ENCODE measurements at places on chromosomes 6 and 20.
A peak's percentile ranks its signal among the peaks of the same experiment; 100 is the strongest.

- DNase-seq = peak; percentile 47
Measured at GRCh38 chr6:75204959-75205775, 686 bp downstream of the COL12A1 start.

DNA sequence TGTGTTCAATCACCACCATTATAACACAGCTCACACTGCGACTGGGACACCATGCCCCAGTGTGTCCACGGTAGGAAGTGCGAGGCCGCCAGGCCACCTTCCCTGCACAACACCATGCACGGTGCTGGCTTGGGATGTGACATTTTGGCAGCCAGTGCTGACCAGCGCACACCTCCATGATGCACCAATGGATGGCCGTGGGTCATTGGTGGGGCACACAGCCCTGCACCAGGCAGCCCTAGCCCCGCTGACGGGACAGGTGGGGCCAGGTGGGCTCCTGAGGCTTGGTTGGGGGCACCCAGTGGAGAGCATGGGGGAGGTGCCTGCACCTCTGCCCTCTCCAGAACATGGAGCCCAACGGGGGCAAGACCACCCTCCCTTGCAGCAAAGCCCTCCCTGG, 18.2 kb upstream of the FRMD1 start:
- DNase-seq = no peak

GRCh38 chr6:16206595-16207037, 31.8 kb upstream of the GMPR start:
- peak; percentile 77 for DNase-seq

- DNase-seq = no peak
Measured at GRCh38 chr20:1817577-1818211, 77.5 kb upstream of the SIRPA start.

DNA sequence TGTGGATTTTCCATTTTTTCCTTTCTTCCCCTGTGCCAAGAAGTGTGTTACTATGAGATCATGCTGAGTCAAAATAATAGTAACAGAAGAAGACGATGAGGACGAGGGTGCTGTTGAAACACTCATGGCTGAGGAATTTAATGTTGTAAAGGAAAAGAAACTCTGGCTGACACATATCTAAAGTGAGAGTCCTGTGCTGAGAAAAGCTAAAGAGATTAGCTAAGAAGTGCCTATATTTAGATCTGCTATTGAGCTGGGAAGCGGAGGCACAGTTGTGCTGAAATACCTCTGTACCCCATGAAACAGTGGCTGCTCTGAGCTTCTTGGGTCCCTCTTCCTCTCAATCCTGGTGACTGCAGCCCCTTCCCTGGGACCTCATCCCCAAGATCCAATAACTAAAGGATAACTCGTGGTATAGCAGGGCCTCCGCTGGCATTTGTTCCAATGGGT, 1.1 kb upstream of the SYTL3 start:
- no peak for DNase-seq

GRCh38 chr6:11404081-11404480, 133.5 kb upstream of the TMEM170B start:
- DNase-seq = no peak

DNA sequence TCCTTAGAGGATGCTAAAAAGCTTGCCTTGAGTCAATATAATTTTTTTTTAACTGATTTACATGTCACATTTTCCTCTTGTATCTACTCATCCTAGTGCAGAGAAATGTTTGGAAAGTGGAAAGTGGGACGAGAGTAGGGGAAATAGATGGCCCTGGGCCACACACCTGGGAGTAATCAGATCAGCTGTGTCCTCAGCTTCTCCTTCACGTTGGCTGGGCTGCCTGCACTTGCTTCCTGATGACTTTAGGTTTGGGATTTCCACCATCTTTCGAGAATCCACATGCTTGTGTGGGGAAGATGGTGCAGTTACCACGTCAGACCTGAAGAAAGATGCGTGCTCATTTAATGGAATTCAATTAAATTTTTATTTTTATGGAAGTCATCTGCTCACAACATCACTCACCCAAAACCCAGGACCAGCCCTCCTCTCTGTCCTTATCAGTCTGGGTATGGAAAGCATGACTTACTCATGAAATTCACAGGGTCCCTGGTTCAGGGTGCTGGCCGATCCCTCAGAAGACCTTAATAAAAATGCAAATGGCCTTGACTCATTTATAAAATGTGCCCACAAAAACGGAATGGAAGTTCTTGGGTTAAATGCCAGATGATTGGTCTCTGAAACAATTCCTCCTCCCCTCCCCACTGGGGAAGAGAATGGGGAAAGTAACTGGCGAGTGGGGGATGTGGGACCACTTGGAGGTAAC, 74.5 kb upstream of the TIAM2 start:
- no peak for DNase-seq

DNA sequence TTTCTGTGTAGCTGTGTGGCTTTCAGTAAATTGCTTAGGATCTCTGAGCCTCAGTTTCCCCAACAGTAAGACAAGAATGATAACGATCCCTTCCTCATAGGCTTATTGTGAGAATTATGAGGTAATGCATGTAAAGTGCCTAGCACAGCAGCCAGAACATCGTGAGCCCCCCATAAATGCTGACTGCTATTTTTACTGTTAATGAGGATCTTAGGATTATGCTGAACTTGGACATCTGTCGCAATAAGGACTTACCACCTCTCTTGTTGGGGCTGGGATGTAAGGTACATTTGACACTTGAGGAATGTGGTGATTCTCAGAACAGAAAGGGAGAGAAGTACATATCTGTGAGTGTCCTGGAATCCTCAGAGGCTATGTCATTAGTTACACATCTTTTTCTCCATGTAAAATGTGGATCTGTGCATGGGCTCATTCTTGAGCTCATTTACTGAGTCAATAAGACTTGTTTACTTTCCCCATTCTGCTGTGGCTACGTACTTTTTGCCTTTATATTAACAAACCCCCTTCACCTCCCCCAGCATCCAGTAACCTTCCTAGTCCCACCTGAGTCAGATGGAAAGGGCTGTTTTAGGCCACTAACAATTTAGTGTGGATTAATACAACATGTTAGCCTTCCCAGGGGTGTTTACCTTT, 64.4 kb upstream of the PLEKHG1 start:
- peak; percentile 24 for DNase-seq

DNA sequence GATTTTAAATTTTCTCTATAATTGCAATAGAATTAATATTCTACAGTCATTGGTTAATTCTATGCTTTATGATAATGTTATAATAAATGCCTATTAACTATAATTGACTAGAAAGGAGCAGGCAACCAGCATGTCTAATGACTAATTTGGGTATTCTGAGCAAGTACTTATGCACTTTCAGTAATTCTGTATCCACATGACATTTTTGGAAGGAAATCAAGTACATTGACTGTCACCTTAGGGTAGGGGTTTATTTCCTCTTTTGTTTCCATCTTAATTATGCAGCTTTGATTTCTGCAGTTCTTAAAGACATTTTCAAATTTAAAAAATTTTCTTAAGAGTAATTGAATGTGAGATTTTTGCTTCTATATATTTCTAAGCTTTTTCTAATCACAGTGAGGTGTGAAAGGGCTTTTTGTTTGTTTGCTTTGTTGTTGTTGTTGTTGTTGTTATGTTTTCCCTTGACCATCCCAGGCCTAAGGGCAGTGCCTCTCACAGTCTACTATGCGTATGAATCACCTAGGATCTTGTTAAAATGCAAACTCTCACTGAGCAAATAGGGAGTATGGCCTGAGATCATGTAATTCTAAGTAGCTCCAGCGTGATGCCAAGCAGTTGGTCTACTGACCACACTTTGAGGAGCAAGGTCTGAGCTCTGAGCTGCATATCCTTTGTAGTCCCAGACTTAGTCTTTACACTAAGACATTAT, 467.1 kb upstream of the RNF217 start:
- DNase-seq = no peak

GRCh38 chr6:117907601-117908245, 659 bp downstream of the SLC35F1 start:
- peak; percentile 73 for DNase-seq

GRCh38 chr20:63833776-63834490, 2.9 kb upstream of the ZBTB46 start:
- no peak for DNase-seq

GRCh38 chr6:104795363-104795762, 64.4 kb downstream of the HACE1 start:
- peak; percentile 22 for DNase-seq

DNA sequence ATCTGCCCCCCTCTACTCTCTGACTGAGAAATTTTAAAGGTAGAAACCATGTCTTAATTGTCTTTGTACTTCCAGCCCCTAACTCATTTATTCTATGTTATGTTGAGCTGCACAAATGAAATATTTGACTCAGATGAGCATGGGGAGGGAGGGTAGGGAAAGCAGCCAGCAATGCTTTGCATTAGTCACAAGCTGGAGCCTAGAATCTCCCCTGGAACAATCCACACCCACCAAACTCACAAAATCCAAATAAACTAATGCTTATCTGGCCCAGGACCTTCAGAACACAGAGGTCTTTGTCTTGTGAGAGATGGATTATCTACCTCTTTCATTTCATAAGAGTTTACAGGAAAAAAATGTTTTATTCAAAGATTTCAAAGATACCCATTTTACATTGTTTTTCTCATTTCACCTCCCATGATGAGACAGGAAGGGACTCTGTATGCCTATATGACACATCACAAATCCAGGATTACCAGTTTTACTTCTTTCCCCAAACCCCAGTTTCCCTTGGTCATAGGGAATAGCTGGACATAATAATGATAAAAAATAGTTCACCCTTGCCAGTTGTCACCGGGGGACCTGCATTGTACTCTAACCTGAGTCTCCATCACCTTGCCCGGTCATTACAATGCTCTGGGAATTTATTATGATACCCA, 466.9 kb downstream of the KIF16B start:
- no peak for DNase-seq

All from NCI-H1417 (cell line).